ENCODE measurements at places on chromosomes 11 and 22.

DNA sequence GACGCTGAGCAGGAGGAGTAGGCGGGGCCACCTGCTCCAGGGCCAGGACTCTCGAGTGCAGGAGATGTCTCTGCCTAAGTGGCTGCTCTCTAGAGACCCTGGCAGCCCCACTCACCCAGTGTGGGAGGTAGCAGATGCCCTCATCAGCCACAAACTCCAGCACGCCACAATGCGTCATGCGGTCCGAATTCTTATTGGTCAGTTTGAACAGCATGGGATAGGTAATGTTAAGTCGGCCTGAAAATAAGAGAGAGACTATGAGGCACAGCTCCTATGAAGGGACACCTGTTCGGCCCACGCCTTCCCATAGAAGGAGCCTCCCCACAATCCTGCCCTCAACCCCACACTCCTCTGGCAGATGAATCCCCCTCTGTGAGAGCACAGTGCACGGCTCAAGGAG lies 7.4 kb downstream of the UFD1 start:
- DNase-seq: no peak

GRCh38 chr22:28139961-28140360 lies 220.9 kb upstream of the PITPNB start:
- no peak for DNase-seq

GRCh38 chr22:24481641-24482040 lies 13.5 kb upstream of the UPB1 start:
- DNase-seq: no peak

DNA sequence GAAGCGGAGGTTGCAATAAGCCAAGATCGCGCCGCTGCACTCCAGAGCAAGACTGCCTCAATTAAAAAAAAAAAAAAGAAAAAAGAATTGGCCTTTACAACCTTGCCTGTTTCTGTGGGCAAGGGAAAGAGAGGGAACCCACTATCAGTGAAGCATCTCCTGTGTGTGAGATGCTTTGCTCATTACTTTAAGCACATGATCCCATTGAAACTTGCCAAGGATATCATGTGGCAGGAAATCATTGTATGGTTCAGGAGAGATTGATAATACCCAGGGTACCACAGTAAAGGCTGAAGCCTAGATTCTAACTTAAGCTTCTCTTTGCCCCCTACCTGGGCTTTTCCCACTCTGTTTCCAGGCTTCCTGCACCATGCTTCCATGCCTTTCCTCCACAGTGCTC lies 3.6 kb downstream of the LDLRAD3 start:
- DNase-seq: no peak

GRCh38 chr22:49785841-49786471 lies 41.7 kb downstream of the BRD1 start:
- DNase-seq: no peak

DNA sequence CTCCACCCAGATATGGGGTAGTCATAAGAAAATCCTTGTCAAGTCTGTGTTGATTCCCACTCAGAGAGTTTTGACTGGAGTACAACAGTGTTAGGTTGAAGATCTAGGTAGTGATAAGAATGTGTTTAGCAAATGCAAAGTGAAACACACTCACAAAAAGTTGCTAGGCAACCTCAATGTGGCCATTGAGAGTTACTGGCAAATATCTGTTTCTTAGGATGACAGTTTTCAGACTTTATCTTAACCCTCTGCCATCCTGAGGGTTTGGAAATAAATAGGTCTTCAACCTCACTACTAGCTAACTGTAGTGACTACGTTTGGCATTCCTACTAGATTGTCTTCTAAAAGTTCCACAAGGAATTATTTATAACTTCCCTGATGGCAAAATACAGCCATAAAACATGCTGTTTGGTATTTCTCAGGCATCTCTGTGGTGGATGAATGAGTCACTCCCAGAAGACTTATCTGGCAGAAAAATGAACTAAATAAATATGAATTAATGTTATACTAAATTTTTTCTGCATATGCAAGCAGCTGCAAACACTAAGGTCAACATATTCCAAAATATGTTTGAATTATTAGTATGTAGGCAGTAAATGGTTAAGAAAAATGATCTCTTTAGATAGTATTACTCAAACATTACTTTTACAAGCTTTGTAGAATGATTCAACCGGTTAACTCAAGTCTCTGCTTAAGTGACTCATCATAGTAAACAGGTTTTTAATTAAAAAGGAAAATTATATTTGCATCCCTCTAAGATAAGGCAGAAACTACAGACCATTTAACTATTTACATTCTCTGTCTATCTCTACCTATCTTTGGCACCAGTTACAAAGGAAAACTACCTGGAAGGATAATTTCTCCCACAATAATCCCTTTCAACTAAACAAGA lies 17.1 kb upstream of the SYTL2 start:
- DNase-seq: peak; percentile 24

- no peak for DNase-seq
Observed at GRCh38 chr11:75437966-75438659, 5.1 kb upstream of the KLHL35 start.

- no peak for DNase-seq
Observed at GRCh38 chr11:86453290-86454030, 78.8 kb downstream of the CCDC81 start.

DNA sequence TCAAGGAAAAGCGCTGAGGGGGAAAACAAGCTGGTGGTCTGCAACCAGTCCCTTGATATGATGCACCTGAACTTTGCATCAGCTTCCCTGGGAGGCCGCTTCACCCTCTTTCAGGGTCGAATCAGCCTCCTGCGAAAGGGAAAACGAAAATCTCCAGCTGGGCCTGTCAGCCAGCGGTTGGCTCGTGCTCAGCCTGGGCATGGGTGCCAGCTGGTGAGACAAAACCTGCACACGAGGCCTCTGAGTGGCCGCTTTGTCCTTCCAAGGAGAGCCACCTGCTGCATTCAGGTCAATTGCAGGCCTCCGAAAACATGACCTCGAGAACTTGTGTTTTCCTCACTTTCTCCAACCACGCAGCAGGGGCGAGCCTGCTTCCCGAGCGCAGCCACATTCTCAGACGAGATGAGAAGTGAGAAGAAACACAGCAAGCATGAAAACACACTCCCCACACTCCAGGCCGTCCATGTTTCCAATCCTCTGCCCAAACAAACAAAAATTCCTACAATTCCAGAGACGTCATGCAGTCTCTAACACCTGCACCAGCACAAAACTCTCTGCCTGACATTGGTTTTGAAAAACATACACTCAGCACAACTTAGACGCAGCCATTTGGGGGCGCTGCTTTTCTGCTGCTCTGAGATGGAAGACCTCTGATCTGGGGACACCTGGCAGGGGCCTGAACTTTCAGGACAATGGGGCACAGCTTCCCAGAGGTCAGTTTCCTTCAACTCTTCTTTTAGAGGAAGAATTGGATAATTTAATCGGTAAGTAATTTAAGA lies 77.1 kb downstream of the DHCR7 start:
- no peak for DNase-seq

GRCh38 chr22:25762147-25762546 lies 20.2 kb downstream of the MYO18B start:
- no peak for DNase-seq

GRCh38 chr11:118060081-118060661 lies 16.7 kb upstream of the TMPRSS4 start:
- no peak for DNase-seq

DNA sequence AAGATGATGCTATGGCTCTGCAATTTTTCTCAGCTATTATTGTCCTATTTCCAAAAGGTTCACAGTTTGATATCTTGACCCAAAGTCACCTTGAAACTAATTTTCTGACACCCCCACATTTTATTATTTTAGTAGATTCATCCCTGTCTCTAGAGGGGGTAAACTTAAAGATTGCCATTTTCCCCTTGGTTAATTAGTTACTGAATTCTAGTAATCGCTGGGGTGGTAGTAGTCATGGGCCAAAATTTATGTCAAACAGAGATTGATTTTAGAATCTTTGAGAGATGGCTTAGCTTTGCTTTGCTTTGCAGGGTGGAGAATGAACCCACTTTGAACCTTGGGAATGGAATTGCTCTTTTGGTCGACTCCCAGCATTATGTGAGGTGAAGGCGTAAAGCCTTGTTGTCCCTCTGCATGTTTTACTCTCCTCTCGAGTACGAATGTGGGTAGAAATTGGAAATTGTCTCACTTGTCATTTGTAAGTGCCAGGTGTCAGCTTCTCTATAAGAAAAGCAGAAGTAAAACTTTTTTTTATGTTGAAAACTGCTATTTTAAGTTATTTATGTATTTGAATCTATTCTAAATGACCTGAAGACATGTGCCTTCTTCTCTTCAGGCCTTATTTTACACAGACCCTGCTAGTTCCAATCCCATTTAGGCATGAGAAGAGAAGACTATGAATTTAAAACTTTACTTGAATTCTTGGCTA lies 42.4 kb upstream of the RCE1 start:
- DNase-seq: no peak

- no peak for DNase-seq
Observed at GRCh38 chr11:79413268-79413667, 27.6 kb downstream of the TENM4 start.

- no peak for DNase-seq
Observed at GRCh38 chr22:38872831-38873248, 824 bp upstream of the CBX6 start.

- DNase-seq: no peak
Observed at GRCh38 chr11:104033134-104033533, 3.3 kb upstream of the DDI1 start.

- DNase-seq: no peak
Observed at GRCh38 chr22:46626911-46627805, 7.0 kb downstream of the GRAMD4 start.

DNA sequence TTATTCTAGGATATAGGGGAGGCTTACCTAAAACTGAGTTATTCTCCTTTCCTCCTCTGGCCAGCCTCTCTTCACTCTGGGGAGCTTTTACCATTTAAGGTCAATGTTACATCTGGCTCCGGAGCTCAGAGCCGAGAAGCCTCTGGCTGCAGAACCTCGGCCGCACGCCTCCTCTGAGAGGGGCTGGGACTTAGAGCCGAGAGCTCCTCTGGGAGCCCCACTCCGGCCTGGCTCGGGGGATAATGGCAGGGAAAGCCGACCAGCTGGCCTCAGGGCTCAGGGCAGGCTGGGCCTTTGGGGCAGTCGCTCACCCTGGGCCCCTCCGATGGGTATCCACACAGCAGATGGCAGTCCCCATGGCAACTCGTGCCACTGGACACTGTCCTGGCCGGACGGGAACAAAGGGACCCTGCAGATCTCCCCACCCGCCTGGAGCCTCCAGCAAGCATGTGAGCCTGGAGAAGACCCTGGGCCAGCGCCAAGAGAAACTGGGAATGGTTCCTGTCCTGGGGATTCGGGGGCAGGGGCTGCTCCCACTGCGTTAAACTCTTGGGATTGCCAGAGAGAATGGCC lies at the start of gene IRAG1:
IRAG1 (minus strand) TSS at position 247 of the 573 bp plus-strand sequence; CDS start at position 94, 153 bp downstream.
- DNase-seq: no peak

DNA sequence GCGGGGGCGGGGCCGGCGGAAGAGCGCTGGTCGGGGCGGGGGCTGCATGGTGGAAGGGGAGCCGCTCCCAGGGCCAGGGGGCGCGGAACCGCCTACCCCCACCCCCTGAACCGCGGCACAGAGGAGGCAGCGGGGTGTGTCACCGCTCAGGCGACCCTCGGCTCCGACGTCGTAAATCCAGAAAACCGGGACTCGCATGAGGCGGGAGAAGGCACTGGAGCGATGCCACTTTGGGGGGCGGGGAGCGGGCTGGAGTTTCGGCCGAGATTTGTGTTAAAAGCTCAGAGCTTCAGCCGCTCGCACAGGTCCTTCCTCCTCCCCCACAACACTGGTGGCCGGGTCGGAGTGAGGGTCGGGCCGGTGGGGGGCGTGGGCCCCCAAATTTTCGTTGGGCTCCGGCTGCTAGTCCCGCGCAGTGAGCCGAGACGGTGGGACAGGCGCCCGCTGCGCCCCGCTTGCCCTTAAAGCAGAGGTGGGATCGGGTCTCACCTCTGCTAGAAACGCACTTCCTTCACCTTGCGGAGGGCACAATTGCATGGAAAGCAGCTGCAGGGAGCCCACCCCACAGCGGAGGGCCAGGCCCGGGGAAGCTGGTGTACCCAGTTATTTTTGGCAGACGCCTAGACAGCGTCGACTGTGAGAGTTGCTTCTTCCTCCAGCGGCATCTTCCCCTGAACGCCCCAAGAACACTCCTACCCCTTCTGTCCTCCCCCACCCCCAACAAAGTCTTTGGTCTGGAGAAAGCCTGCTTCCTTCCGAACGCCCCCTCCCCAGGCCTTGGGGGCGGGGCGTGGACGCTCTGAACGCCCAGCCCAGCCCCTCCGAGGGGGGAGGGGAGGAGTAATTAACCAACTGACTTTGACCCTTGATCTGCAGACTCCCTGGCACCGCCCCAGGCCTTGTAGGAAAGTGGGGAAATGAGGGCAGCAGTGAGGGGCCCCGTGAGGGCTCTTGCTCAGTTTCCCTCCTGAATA lies 1.1 kb downstream of the OVOL1 start:
- DNase-seq: no peak

DNA sequence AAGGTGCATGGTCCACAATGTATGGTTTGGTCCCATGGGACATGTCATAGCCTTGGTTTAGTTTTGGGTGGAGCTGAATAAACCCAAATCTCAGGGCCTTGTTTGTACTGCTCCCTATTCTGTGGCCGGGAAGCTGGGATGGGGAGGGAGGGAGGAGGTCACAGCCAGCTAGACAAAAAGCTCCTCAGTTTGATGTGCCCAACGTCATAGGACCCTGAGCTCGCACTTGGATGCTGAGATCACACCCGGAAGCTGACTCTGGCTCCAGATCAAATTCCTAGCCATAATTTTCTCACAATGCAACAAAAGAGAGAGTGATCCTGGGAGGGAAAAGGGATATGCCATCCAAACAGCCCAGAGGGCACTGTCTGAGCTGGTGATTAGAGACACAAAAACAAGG lies 1.5 kb downstream of the HSPB2 start:
- DNase-seq: no peak

DNA sequence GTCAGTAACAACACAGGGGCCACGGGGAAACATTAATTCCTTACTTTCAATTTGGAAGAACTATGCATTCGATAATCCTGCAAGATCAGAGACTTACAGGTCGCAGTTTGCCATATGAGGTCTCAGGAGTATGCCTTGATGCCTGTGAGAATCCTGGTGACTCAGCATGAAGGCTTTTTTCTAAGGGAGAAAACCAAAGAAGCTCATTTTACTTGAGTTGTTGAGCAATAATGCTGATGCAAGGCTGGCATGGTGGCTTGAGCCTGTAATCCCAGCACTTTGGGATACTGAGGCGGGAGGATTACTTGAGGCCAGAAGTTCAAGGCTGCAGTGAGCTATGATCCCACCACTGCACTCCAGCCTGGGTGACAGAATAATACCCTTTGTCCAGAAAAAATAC lies 26.6 kb downstream of the ATG16L2 start:
- DNase-seq: no peak

DNA sequence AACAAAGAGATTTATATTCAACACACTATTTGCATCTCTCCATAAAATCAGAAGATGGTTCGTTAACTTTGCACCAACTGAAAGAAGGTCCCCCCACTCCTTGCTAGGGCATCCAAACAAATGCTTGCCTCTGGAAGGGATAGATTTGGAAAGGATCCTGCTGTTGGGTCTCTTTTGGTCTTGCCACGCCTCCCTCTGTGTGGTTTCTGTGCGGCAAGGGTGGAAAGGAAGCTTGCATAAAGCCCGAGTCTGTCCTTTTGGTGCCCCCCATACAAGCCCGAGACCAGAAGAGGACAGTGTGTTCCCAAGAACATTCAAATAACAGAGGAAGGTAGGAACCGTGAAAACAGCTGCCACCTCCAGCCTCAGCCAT lies 15.1 kb downstream of the SCGB1A1 start:
- no peak for DNase-seq
